Stimulated activated CD8-positive, alpha-beta memory T cell treated with anti-CD3 and anti-CD28 coated beads, Interleukin-2, amount 100 ng/mL, for 1 hour (primary cell): ENCODE measurements at places on chromosomes 7 and 10.

DNA sequence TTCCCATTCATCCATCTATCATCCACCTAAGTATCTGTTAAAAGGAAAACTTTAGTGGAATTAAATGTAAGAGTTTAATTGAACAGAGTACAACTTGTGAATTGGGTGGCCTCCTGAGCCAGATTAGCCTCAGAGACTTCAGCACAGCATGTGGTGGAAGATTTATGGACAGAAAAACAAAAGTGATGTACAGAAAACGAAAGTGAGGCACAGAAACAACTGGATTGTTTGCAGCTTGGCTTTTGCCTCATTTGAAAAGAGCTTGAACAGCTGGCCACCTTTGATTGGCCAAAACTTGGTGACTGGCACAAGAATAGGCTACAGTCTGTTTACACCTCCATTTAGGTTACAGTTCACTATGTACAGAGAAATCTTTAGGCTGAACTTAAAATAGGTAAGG lies 1463.4 kb upstream of the CELF2 start:
- DNase-seq: no peak

- no peak for DNase-seq
These were observed 96.5 kb downstream of the PFKFB3 start for GRCh38 chr10:6299234-6299633.

- no peak for DNase-seq
These were observed 19.3 kb downstream of the PTEN start for GRCh38 chr10:87882555-87883294.

- DNase-seq: no peak
These were observed 994.4 kb upstream of the LRRTM3 start for GRCh38 chr10:65931291-65932070.

DNA sequence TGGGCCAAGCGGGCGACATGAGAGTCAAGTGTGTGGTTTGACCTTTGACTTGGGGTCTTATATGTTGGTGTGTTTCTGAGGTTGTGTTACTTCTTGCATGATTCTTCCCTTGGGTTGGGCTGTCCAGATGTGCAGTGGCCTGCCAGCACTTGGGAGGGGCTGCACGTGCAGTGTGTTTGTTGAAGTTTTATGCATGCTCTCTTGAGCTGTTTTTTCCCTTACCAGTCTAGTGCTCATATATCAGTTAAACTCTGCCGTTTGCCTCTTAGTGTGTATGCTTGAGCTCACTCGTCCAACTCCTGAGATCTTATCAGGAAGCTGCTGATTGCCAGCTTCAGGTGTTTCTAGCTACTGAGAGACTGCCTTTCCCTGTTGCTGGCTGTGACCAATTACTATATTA lies 23.1 kb downstream of the SP4 start:
- no peak for DNase-seq

GRCh38 chr10:124403548-124403947 lies 15.2 kb downstream of the OAT start:
- DNase-seq: no peak

GRCh38 chr10:52029628-52030027 lies 284.5 kb upstream of the DKK1 start:
- DNase-seq: no peak

DNA sequence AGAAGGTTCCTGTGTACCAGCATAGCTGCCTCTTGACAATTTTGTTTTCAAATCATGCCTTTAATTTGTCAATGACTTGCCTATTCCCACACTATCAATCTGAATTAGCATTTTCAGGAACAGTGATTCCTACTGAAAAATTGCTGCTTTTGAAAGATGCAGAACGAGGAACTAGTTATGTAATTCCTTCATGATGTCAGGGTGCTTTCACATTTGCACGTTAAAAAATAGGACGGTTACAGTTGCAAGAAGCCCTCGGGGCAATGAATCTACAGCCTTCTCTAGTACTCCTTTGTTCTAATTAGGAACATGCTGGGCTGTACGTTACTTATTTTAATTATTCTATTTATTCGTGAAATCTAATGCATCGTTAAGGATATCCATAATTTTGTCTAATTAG lies 253.9 kb downstream of the OTUD1 start:
- DNase-seq: no peak

GRCh38 chr10:114635797-114636550 lies 22.1 kb downstream of the ABLIM1 start:
- no peak for DNase-seq

DNA sequence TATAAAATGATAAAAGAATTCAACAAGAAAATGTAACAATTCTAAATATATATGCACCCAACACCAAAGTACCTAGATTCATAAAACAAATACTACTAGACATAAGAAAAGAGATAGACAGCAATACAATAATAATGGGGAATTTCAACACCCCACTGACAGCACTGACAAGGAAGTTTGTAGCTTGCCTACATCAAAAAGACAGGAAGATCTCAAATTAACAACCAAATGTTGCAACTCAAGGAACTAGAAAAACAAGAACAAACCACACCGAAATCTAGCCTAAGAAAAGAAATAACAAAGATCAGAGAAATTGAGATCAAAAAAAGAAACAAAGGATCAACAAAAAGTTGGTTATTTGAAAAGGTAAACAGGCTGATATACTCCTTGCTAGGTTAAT lies 36.5 kb upstream of the TNKS2 start:
- no peak for DNase-seq

DNA sequence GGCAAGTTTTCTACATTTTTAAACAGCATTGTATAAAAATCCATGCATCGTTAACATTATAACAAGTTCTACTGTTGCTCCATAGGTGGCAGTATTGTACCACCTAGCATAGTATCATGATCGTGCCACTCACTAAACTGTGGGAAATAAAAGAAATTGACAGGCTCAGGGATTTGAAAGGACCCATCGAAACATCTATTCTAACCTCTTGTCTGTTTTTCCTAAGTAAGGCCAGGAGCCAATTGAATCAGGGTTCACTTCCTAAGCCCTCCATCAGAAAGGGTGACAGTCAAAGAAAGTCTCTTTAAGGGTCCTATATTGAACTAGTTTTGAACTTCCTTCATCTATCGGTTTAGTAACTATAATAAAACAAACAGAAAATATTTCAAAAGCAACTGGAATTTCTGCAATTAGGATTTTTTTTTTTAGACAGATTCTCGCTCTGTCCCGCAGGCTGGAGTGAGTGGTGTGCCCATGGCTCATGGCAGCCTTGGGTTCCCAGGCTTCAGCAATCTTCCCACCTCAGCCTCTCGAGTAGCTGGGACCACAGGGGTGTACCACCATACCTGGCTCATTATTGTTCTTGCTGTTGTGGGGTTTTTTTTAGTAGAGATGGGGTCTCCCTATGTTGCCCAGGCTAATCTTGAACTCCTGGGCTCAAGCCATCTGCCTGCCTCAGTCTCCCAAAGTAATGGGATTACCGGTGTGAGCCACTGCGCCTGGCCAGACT lies 9.4 kb downstream of the HACD1 start:
- no peak for DNase-seq

DNA sequence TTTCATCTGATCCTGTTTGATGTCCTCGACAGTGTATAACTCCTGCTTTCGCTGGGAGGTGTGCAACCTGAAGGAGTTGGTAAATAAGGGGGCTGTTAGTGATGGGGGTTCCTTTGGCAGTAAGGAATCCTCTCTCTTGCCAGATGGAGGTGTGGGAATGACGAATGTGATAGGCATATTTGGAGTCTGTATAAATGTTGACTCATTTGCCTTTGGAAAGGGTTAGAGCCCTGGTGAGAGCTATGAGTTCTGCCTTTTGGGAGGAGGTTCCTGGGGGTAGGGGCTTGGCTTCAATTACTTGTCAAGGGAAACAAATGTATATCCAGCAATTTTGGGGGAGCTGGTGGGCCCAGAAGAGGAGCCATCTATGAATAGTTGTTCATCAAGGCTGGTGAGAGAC lies 11.4 kb upstream of the CHST3 start:
- no peak for DNase-seq

DNA sequence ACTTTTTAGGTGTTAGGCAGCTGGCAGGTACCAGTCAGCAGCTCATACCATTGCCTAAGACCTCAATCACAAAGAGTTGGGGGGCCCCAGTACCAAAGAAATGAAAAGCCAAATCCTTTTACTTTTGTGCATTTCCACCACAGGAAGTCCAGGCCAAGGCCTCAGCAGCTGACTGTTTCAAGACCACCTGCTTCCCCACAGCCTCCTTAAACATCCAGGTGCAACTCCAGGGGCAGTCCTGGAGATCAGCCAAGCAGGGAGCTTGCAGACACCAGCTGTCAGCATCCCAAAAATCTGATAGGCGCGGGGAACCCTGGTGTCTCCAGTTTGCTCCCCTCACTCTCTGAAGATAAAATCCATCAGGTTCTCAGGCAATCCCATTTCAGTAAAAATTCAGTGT lies 91.5 kb upstream of the EFCAB10 start:
- DNase-seq: no peak

GRCh38 chr10:85667638-85668233 lies 698.9 kb downstream of the GRID1 start:
- no peak for DNase-seq

- DNase-seq: no peak
These were observed 325.8 kb upstream of the ZMIZ1 start for GRCh38 chr10:78742730-78743615.

DNA sequence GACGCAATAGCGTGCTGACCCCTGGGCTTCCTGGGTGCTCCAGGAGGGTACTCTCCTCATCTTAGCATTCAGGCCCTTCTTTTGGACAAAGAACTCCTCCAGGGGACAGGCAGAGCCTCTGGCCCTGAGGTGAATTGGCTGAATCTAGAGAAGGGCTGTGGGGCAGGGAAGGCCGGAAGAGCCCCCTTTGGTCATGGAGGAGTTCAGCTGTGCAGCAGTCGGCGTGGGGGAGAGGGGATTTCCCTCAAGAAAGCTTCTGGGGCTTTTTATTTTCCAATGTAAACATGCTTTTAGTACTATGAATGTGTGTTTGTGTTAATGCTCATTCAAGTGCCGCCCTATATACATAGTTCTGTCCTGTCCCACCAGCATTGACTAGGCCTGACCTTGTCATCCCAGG lies 38.8 kb downstream of the FIGNL1 start:
- DNase-seq: no peak

DNA sequence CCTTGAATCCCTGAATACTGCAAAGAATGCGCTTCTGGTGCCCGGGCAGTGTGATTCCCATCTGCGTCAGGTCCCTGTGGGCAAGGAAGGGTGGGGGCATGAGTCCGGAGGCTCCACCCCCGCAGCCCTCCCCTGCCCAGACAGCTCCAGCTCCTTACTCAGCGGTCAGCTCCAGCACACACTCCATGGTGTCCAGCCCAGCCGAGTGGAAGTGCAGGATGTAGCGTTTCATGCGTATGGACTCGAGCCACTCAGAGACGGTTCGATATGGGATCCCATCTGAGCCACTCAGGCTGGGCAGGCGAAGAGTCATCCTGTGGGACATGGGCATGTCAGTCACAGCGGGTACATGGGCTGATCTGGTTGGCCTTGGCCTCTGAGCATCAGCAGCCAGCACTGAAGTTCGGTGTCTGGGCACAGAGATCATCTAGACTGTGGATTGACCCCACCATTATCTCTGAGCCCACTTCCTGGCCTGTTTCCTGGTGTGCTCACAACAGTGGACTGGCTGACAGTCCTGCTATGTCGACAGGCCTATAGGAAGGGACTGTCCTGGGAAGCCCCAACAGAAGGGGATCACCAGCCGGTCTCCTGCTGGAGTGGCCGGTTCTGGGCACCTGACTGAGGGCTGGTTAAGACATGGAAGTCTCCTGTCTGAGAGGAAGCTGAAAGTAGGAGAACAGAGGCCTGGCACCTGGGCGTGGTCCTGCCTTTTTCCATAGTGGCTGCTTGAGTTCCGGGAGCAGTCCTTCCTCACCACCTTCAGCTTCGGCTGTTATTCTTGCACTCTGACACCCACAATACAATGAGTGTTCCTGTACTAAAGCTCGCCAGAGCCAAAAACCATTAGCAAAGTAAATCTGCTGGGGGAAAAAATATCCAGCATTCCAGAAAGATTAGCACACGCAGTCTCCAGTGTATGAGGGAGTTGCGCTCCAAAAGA lies 10.6 kb downstream of the ZYX start:
- no peak for DNase-seq

- no peak for DNase-seq
These were observed 126.3 kb downstream of the CALCR start for GRCh38 chr7:93448176-93448575.

DNA sequence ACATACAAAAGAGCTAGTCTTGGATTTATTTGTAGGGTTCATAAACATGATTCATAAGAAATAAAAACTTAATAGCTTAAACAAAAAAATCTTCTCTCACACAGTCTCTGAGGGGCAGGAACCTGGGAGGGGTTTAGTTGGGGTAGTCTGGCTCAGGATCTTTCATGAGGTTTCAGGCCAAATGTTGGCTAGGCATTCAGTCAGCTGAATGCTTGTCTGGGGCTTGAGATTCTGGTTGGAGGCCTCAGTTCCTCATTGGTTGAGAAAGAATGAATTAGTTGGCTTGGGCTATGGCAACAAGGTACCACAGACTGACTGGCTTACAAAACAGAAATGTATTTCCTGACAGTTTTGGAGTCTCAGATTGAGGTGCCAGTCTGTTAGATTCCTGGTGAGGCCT lies 74.3 kb downstream of the ANKRD7 start:
- DNase-seq: no peak

GRCh38 chr7:102228935-102229334 lies 57.7 kb upstream of the SH2B2 start:
- no peak for DNase-seq

DNA sequence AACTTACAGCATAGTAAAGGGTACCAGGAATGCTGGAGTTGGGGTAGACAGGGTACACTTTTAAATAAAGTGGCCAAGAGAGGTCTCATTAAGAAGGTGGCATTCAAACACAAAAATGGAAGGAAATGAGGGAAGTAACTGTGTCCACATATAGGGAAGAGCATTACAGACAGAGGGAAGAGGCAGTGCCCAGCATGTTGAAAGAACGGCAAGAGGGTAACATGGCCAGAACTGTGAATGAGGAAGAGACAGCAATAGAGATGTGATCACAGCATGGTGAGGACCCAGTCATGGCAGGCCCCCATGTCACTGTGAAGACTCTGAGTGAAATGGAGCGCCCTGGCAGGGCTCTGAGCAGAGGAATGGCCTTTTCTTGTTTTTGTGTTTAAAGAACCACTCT lies 35.1 kb upstream of the ZNRF2 start:
- DNase-seq: no peak

GRCh38 chr10:24277771-24278170 lies 68.8 kb downstream of the KIAA1217 start:
- DNase-seq: no peak

- no peak for DNase-seq
These were observed 53.6 kb upstream of the PODXL start for GRCh38 chr7:131610007-131610406.

DNA sequence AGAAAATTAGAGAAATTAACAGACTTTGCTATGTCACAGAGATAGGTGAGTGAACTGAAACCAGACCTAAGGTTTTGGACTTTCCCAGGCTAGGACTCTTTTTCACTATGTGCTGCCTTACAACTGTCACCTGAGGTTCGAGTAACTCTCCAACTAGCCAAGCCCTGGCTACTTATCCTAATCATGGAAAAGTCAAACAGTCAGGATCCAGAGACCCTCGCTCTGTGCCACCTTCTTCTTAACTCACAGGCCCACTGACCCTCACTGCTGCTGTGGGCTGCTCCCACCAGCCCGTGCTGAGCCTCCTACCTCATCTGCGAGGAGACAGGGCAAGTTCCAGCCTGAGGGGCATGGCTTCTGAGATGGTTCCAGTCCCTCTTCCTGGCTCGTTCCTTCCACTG lies 211.4 kb upstream of the KLF14 start:
- DNase-seq: no peak
